SK-MEL-5 (cell line): ENCODE measurements at places on chromosomes 6 and 20. TPM values are rescaled to one million over a fixed set of nuclear protein-coding genes. Genes with fewer than 3 reads are reported as not detected.

The SCP2D1 gene
- not detected in 2 replicates for total RNA-seq

The LHFPL5 gene
- total RNA-seq: not detected in 2 replicates

The TTI1 gene
- 30.1 and 31.9 TPM in 2 replicates for total RNA-seq

DNA sequence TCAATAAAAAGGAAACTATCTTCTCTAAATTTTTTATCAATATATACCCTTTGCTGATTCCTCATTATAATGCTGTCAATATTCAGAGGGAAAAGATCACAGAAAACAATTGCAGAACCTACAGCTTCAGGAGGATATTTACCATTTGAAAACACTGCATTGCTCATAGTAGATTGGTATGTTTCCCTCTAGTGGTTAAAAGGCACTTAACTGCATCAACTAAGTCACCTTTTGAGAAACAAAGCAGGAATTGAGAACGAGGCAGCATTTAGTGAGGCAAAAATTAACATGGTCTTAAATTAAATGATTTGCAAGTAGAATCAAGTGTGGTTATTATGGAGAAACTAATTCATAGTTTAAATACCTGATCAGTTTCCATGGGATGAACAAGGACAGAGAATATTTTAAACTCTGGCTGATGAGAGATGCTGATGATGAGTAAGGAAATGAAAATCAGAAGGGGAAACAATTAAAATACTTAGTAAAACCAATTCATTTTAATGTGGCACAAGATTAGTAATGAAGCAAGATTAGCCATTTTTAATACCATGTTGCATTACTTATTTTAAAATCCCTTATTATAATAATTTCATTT lies 642.1 kb downstream of the EPHA7 start:
- peak; percentile 62 for DNase-seq

- DNase-seq: no peak
These were observed 55.7 kb upstream of the FRMD1 start for GRCh38 chr6:168134560-168135201.

GRCh38 chr20:1802385-1803060 lies 92.7 kb upstream of the SIRPA start:
- DNase-seq: peak; percentile 74

The CNR1 gene
- total RNA-seq: 1.7 and 2.0 TPM in 2 replicates

The AVP gene
- not detected in 2 replicates for total RNA-seq

The GJA10 gene
- not detected in 2 replicates for total RNA-seq

The JPH2 gene
- total RNA-seq: 0.08 and 0.13 TPM in 2 replicates

- DNase-seq: no peak
These were observed 41.0 kb downstream of the METTL24 start for GRCh38 chr6:110317189-110317588.

DNA sequence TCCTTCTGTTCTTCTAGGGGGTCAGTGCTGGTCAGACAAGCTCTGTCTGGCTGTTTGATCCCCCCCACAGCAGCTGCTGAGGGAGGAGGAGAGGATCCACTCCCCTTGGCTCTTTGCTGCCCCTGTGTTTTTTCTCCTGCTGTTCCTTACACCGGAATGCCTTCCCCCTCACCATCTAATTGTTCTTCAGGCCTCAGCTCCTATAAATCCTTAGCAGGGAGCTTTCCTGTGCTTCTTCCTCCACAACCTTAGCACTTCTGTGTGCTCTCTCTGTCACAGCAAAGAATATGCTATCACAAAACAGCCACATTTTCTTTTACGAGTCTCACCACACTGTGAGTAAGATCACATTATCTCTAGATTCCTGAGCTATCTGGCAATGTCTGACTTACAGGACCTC lies 196.6 kb downstream of the OTOR start:
- no peak for DNase-seq

The PAX1 gene
- not detected in 2 replicates for total RNA-seq

DNA sequence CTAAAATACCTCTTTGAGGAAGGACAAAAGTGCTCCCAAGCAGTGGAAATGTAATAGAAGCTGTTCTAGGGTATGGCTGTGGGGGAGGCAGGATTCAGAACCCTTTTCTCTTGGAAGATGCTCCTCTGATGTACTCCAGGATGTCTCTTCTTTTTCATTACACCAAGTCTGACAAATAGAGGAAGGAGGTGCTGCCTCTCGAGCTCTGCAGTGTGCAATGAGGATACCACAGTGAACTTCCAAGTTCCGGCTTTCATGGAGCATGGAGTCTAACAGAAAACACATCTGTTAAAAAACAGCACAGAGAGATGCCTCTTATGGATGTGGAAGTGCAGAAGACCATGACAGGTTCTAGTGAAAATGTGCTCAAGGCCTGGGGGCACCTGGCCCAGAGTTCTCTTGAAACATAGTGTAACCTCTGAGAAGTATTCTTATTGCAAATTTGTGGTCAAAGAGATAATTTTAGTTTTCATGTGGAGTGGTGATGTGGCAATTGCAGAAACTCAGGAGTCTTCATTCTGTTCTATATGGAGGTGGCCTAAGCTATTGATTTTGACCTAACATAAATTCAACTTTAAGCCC lies 362.0 kb upstream of the CITED2 start:
- no peak for DNase-seq

The CSTF1 gene
- total RNA-seq: 77.4 and 79.6 TPM in 2 replicates
